H1 (cell line): ENCODE measurements at places on chromosomes 1 and 21.

DNA sequence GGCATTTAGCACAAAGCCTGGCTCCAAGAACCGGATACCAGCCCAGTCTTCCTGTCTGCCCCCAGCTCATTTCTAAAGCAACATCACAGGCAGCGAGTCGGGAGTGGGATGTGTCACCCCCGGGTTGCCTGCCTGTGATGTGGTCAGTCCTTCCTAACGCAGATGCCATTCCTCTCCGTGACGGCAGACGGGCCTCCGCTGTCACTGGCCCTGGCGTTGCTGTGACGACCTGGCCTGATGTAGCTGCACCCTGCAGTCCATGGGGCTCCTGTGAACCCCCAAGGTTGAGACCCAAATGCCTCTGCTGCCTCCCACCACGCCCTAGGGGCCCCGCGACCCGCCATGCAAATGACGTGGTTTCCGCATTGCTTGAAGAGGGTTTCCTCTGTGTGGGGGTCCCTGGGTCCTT lies 12.3 kb downstream of the TNFRSF1B start:
- DNase-seq, result no peak

GRCh38 chr21:42324896-42325295 lies 9.7 kb upstream of the TFF3 start:
- no peak for DNase-seq

GRCh38 chr1:187390215-187390818 lies 561.6 kb downstream of the PLA2G4A start:
- DNase-seq, result no peak

DNA sequence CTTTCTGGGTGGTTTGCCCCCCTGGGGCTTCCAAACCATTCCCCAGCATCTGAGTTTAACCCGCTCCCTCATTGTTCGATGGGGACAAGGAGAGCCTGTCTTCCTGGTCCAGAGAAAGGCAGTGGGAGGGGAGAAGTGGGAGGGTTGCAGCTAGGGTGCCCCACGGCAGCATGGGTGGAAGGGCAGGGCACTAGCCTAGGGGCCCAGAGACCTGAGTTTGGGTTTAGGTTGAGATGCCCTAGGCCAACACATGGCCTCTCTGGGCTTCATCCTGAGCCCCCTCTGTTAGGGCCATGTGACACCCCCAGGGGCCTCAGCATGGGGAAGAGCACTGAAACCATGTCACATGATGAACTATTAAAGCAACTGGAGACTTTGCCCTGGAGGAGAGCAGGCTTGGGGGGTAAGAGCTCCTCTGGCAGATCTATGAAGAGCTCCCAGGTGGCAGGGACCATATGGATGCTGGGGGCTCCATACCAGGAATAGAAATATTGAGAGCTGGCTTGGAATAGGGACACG lies 9.7 kb upstream of the RUNX3 start:
- no peak for DNase-seq

GRCh38 chr1:2968471-2968881 lies 52.8 kb upstream of the ACTRT2 start:
- no peak for DNase-seq

- no peak for DNase-seq
Observed at GRCh38 chr1:230832476-230832875, 35.8 kb downstream of the C1orf198 start.

DNA sequence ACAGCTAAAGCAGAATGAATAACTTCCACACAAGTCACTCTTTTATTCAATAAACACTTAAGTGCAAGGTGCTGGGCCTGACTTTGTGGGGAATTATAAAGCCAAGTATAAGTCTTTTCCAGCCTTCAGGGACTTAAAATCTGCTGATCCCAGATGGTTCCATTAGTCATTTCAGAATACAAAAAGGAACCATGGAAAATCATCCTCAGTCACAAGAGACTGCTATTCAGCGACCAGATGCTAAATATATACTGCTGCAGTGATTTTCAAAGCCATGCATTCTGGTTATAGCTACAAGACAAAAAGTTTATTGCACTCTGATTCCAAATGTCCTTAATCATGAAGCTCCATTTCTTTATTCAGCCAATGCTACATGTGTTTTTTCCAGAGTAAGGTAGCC lies 25.7 kb downstream of the GLMN start:
- DNase-seq, result no peak

DNA sequence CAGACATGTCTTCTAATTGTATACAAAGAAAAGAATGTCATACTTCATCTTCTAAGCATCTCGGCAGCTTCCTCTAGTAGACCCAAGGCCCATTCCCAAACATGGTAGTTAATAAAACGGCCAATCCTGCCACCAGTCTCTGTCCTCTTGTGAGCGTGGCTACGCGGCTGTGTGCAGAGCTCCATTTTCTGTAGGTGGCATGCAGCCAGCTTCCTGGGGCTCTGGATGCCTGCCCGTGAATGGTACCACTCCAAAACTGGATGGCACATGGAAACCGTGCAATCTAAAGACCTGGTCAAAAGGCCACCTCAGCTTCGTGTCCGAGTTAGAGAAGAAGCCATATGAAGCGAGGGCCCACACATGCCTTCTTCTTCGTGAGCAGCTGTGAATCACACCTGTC lies 110.7 kb downstream of the SIPA1L2 start:
- no peak for DNase-seq

- no peak for DNase-seq
Observed at GRCh38 chr1:7528386-7529198, 242.5 kb upstream of the VAMP3 start.

DNA sequence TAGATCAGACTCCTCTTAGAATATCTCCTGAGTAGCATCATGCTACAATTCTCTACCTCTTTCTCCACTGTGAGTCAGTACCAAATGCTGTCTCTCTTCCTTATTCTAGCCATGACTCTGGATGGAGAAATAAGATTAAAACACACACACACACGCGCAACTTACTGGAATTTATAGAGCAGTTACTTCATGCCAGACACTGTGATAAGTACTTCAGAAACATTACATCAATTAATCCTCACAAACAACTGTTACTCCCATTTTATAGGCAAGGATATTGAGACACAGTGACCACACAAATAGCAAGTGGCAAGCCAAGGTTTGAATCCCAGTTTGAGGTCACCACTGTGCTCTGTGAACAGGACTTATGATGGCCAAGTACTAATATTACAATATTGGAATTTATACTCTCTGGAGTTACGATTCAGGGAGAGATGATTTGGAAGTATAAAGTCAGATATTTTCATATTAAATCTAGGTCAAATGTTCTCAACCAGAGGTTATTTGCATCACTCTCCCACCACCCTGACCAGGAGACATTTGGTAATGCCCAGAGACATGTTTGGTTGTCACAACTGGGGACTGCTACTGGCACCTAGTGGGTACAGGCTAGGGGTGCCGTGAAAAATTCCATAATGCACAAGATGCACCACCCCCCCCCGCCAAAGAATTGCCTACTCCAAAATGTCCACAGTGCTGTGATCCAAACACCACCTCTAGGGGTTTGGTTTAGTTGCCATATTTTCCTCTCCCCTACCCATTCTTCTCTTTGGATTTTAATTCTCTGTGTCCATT lies 221.6 kb downstream of the LTN1 start:
- DNase-seq, result no peak
